NCI-H2107 (cell line): ENCODE measurements at places on chromosomes 1 and 21.

GRCh38 chr21:44294391-44295162 is 5.3 kb upstream of the PFKL start:
- DNase-seq = no peak

- DNase-seq = no peak
These were observed 653 bp downstream of the FNDC10 start for GRCh38 chr1:1599030-1599934.

DNA sequence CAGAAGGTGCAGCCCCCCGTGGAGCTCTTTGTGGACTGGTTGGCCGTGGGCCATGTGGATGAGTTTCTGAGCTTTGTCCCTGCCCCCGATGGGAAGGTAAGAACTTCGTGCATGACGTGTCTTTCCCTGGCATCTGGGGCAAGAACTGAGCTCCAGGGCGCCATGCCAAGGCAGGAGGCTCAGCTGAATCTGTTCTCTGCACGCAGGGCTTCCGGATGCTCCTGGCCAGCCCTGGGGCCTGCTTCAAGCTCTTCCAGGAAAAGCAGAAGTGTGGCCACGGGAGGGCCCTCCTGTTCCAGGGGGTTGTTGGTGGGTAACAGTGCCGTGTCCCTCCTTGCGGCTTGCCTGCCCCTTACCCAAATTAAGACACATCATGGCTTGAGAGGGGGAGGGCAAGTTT is 27.7 kb downstream of the PADI3 start:
- no peak for DNase-seq

DNA sequence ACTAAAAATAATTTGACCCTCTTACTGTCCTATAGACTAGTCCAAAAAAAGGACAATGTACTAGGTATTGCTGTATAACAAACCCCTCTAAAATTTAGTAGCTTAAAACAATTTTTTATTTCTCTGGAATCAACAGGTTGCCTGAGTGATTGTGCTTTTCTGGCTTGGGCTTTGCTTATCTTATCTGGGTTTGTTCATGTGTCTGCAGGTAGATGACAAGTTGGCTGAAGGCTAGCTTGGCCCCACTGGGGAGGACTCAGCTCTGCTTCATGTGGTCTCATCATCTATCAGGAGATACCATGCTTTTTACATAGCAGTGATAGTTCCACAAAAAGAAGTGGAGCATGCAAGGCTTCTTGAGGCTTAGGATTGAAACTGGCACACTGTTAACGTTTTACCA is 114.2 kb downstream of the MAN1A2 start:
- no peak for DNase-seq

GRCh38 chr1:55305735-55306134 is 90.6 kb upstream of the USP24 start:
- DNase-seq = no peak

GRCh38 chr1:112686417-112686816 is 12.0 kb downstream of the MOV10 start:
- DNase-seq = no peak

DNA sequence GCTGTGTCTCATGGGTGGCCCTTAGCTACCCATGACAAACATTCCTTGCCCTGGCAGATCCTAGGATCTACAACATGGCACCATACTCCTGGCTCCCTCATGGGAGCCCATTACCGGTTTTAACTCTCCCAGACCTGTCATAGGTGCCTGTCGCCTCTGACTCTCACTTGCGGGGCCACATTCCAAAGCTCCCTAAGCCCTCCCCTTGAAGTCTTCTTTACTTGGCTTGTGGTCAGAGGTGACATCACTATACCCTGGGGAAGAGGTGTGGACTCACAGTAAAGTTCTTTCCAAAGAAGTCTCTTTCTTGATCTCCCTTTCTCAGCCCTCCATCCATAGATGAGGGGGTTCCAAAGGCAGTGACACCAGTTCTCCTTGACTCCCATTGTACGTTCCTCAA is 5.4 kb upstream of the SLAMF9 start:
- no peak for DNase-seq

DNA sequence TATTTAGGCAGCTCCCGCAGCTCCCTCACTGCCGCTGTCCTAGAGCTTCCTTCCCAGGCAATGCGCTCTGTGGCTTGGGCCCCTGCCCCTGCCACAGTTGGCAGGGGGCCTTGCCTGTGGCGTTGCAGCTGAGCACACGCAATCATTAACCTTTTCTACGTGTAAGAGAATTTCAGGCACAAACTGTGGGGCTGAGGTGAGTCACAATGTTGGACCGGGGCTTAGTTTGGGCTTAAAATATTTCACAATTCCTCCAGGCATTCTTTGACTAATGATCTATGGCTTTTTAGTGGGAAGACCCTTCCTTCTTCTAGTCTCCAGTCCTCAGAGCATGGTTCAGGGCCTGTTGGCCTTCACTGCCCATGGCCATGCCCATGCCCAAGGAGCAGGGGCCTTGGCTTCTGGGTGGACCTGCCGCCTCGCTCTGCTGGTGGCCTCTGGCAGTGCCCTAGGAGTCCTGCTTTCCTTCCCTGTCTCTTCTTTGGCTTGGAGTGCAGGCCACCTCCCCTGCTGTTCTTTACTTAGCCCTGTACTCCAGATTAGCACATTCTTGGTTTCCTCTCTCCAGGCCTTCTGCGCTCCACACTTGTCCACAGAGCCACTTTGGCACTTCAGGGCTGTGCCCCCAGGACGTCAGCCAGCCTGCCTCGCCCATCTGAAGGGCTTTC is 39.2 kb downstream of the MAPKAPK2 start:
- no peak for DNase-seq

- DNase-seq = no peak
These were observed 2.7 kb upstream of the RUNX3 start for GRCh38 chr1:24932725-24933294.

DNA sequence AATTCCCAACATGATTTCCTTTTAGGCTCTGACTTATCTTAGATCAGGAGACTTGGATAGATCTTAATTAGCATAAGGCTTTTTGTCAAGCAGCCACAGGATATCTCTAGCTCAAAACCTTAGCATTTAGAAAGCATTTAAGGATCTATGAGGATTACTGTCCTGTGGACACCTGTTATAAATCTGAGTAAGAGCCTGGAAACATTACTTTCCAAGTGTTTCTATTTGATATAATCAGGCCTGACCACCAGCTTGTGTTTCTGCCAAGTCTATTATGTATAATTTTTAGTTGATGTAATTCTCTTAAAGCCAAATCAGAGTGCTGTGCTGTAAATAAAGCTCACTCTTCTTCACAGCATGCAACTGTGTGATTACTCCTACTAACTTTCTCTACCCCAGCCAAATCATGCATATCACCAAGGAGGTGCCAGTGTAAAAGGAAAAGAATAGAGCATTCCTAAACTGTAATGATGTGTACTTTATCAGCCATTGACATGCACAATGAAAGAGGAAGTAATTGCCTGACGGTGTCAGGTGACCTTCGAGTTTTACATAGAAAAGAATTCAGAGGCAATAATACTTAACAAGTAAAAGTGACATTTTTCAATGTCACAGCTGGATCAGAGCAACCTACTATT is 309.9 kb upstream of the PRMT6 start:
- DNase-seq = no peak

- no peak for DNase-seq
These were observed 82.4 kb downstream of the ABCA4 start for GRCh38 chr1:94038511-94038910.
